ENCODE measurements at places on chromosomes 1 and 21. TPM values are rescaled to one million over a fixed set of nuclear protein-coding genes. Genes with fewer than 3 reads are reported as not detected.

- no peaks in the 10 kb centered on the region for H3K27me3 ChIP-seq
- H3K36me3 ChIP-seq: no peaks in the 10 kb centered on the region
- H3K27ac ChIP-seq: no peak overlapping the region
- no peak overlapping the region for H3K4me3 ChIP-seq
- no peak for DNase-seq
- no peaks in the 10 kb centered on the region for H3K4me1 ChIP-seq
Measured at GRCh38 chr21:46621457-46622182, 13.9 kb upstream of the PRMT2 start.

DNA sequence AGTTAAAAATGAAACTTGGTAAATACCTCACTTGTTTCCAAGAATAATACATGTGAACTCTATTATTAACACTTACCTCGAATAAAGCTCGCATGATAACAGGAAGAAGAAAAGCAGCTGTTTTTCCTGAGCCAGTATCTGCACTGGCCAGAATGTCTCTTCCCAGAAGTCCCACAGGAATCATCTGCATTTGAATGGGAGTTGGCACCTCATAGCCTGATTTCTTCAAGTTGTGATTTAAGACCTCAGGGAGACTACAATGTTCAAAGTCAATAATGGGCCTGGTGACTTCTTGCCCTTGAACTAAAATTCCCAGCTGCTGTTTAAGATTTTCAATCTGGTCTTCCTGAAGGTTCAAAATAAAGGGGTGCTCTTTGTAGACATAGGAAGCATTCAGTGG is 3.8 kb downstream of the DDX59 start:
- no peak overlapping the region for H3K4me3 ChIP-seq
- H3K4me1 ChIP-seq: no peaks in the 10 kb centered on the region
- no peak for DNase-seq
- H3K27ac ChIP-seq: no peak overlapping the region

GRCh38 chr1:110185181-110185580 is 24.9 kb upstream of the KCNC4 start:
- H3K4me3 ChIP-seq: no peak overlapping the region
- H3K27ac ChIP-seq: no peak overlapping the region
- no peaks in the 10 kb centered on the region for H3K4me1 ChIP-seq
- no peaks in the 10 kb centered on the region for H3K27me3 ChIP-seq
- DNase-seq: no peak

DNA sequence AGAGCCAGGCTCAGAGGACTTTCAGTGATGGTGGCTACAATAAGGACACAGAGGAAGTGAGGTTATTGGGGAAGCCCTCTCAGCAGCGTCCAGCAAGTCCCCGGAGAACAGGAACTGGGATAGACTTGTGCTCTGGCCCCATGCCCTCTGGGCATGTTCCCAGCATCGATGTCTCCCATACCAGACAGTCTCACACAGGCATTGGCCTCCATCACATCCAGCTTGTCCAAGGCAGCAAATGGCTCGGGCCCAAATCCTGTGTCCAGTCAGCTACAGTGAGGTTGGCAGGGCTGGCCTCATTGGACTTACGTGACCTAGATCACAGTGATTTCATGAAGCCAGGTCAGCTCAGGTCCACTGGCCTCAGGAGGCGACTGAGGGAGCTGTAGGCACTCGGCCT is 19.6 kb upstream of the TMEM54 start:
- H3K36me3 ChIP-seq: no peaks in the 10 kb centered on the region
- no peak for DNase-seq
- H3K27me3 ChIP-seq: no peaks in the 10 kb centered on the region
- no peak overlapping the region for H3K27ac ChIP-seq
- H3K4me1 ChIP-seq: no peaks in the 10 kb centered on the region

Gene FBXO2
- 14.1 TPM for total RNA-seq

All from prostate gland (tissue), 2 donors.